Frontal cortex (tissue), 4 donors: ENCODE measurements at places on chromosomes 6 and 20. TPM values are rescaled to one million over a fixed set of nuclear protein-coding genes. Genes with fewer than 3 reads are reported as not detected.

Gene RIPK1
- total RNA-seq, result 7.3 TPM

Gene HLA-DQB1
- 0.41 TPM for total RNA-seq

Gene CNR1
- total RNA-seq, result 342 TPM

Gene REM1
- not detected for total RNA-seq

Gene NRSN1
- 22.0 TPM for total RNA-seq
